ENCODE measurements at places on chromosomes 12 and 14. TPM values are rescaled to one million over a fixed set of nuclear protein-coding genes. Genes with fewer than 3 reads are reported as not detected.

- peaks cover 41% of the 10 kb centered on the region for H3K27me3 ChIP-seq
- no peak overlapping the region for H3K27ac ChIP-seq
- H3K4me3 ChIP-seq, result no peak overlapping the region
Measured at GRCh38 chr14:104151566-104152245, 13.3 kb downstream of the KIF26A start.

GRCh38 chr12:107668320-107669098 is 17.1 kb upstream of the PWP1 start:
- H3K27ac ChIP-seq, result no peak overlapping the region
- H3K36me3 ChIP-seq, result no peaks in the 10 kb centered on the region
- peaks cover 11% of the 10 kb centered on the region for H3K4me1 ChIP-seq
- peaks cover 1% of the 10 kb centered on the region for H3K27me3 ChIP-seq

DNA sequence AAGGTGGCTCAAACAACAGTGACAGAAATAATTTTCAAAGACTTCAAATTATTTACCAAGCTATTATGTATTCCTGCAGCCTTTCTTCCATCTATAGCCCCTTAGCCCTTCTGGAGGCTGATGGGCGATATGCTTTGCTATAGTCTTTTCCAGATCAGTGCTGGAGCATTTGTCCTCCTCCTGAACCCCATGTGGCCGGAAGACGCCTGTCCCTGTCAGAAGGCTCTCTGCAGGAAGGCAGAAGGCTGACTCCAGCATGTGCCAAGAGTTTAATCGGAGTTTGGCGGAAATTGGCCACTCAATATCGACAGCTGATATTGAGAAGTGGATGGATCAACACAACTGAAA is 49.3 kb upstream of the MAX start:
- H3K4me1 ChIP-seq, result no peaks in the 10 kb centered on the region
- peaks cover 2% of the 10 kb centered on the region for H3K27me3 ChIP-seq
- no peak overlapping the region for H3K4me3 ChIP-seq
- no peaks in the 10 kb centered on the region for H3K36me3 ChIP-seq
- H3K27ac ChIP-seq, result no peak overlapping the region

DNA sequence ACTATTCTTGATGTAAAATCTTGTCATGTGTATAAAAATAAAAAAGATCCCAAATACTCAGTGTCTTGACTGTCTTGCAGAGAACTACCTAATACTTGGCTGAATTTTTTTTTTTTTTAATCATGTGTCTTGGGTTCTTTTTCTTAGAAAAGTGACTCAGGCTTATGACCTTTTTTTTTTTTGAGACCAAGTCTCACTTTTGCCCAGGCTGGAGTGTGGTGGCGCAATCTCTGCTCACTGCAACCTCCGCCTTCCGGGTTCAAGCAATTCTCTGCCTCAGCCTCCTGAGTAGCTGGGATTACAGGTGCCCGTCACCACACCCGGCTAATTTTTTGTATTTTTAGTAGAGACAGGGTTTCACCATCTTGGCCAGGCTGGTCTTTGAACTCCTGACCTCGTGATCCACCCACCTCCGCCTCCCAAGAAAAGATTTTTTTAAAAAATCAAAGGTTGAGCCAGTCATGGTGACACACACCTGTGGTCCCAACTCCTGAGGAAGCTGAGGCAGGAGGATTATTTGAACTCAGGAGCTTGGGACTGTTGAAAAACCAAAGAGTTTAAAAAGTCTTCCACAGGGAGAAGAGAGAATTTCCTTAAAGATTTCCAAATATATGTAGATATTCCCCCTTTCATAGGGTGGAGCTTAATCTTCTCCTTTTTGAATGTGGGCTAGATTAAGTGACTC is 17.7 kb upstream of the TDG start:
- peaks cover 76% of the 10 kb centered on the region for H3K36me3 ChIP-seq
- no peaks in the 10 kb centered on the region for H3K27me3 ChIP-seq
- H3K27ac ChIP-seq, result no peak overlapping the region
- DNase-seq, result no peak
- no peaks in the 10 kb centered on the region for H3K4me1 ChIP-seq

DNA sequence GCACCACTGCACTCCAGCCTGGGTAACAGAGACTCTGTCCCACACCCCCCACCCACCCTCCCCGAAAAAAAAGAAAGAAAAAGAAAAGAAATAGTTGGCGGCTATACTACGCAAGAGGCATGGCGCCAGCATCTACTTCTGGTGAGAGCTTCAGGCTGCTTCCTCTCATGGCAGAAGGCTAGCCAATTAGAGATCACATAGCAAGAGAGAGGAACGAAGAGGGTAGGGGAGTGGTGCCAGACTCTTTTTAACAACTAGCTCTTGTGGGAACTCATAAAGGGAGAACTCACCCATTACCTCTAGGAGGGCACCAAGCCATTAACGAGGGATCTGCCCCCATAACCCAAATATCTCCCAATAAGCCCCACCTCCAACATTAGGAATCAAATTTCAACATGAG is 6.2 kb downstream of the DENND5B start:
- no peak overlapping the region for H3K27ac ChIP-seq
- H3K4me1 ChIP-seq, result peaks cover 37% of the 10 kb centered on the region
- H3K36me3 ChIP-seq, result no peaks in the 10 kb centered on the region

CYP46A1 gene
- not detected for polyA plus RNA-seq

DNA sequence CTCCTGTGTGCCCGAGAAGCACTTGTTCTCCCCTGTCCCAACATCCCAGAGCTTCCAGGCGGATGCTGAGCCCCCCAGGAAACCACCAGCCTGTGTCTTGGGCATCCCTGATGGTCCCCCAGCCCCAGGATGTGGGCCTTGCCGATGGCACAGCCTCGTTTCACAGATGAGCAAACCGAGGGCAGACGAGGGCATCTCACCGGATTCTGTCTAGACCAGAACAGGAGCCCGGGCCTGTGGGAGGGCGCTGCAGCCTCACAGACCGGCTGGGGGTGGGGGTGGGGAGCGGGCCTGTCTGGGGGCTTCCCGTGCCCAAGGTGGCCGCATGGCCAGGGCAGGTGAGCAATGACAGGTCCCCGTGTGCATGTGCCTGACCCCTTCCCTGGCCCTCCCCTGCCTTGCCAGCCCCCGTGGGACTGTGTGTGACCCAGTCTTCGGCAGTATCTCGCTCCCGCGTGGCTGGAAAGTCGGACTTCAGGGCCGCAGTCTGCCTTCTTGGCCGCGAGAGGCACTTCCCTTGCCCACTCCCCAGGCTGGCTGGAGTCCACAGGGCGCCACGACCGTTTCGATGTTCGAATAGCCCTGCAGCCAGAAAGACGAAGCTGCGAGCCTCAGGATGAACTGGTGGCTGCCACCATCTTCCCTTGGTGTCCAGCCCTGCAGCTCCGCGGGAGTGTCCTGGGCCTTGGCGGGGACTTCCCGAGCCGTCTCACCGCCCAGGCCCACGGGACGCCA is 8.9 kb downstream of the RFLNA start:
- H3K27ac ChIP-seq, result no peak overlapping the region
- H3K36me3 ChIP-seq, result no peaks in the 10 kb centered on the region
- no peaks in the 10 kb centered on the region for H3K4me1 ChIP-seq
- H3K27me3 ChIP-seq, result 0 out of 2 replicates have a peak, but pooled peaks cover 2% of the 10 kb centered on the region

- H3K4me3 ChIP-seq, result no peak overlapping the region
- H3K4me1 ChIP-seq, result no peaks in the 10 kb centered on the region
- H3K36me3 ChIP-seq, result no peaks in the 10 kb centered on the region
- no peak overlapping the region for H3K27ac ChIP-seq
Measured at GRCh38 chr14:98182393-98183055, 1089.5 kb downstream of the BCL11B start.

PTPN21 gene
- polyA plus RNA-seq, result 2.0 TPM

- no peaks in the 10 kb centered on the region for H3K36me3 ChIP-seq
- H3K4me3 ChIP-seq, result no peak overlapping the region
- no peaks in the 10 kb centered on the region for H3K27me3 ChIP-seq
- peaks cover 16% of the 10 kb centered on the region for H3K4me1 ChIP-seq
- DNase-seq, result no peak
- H3K27ac ChIP-seq, result no peak overlapping the region
Measured at GRCh38 chr12:119369907-119370546, 35.5 kb downstream of the CCDC60 start.

DNA sequence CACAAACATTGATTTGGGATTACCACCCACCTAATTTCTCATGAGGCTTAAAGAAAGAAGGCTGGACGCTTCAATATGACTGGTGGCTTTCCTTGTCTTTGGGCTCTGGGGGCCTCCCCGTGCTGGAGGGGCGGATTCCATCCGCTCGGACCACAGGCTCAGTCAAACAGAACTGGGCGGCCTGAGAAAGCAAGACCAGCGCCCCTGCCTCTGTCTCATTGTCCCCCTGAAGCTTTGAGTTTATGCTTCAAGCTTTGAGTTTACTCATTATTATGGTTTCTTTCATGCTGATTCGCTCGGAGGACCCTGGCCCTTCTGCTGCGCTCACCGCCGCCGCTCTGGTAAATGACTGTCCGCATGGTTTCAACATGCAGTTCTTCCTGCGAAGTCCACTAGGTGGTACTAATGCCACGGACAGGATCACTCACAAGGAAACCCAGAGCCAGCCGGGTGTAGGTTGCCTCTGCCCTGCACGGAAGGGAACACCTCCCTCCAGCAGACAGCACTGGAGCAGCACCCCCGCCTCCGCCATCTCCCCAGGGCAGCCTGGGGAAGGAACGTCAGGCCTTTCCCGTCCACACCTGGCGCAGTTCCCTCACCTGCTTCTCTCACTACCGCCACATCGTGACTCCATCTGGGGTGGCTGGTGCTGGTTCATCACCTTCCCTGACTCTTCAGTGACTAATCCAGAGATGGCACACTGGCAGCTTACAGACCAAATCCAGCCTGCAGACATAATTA is 13.2 kb upstream of the TIGAR start:
- peaks cover 39% of the 10 kb centered on the region for H3K27me3 ChIP-seq
- no peak overlapping the region for H3K27ac ChIP-seq
- peak; percentile 79 for DNase-seq
- H3K4me1 ChIP-seq, result peaks cover 34% of the 10 kb centered on the region
- no peaks in the 10 kb centered on the region for H3K36me3 ChIP-seq
- H3K4me3 ChIP-seq, result peak overlapping the region; percentile 25

DNA sequence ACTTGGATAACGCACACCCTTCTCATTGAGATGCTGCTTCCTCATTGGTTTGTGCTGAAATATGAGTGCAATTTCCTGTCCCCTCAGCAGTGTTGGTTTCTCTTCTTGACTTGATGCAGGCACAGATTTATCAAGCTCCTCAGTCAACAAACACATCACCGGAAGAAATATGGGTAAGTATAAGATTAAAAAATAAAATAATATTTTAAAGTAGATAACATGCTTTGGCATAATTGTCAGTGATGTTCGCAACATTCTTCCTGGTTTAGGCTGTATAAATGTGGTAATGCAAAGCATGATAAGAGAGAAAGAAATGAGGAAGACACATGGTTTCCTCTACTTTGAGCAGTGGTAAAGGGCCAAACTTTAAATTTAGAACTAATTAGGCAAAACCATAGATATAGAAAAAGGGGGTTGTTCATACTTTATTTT is at the start of gene GPR65:
Gene GPR65 (plus strand): TSS at position 86 of the 432 bp plus-strand sequence. CDS start 5,713 bp downstream, outside the sequence.
- no peaks in the 10 kb centered on the region for H3K27me3 ChIP-seq
- DNase-seq, result no peak
- peaks cover under 1% of the 10 kb centered on the region for H3K4me1 ChIP-seq
- no peak within 1 kb of the TSS for H3K27ac ChIP-seq
- no peak within 1 kb of the TSS for H3K4me3 ChIP-seq
- H3K36me3 ChIP-seq, result no peaks in the 10 kb centered on the region

DNA sequence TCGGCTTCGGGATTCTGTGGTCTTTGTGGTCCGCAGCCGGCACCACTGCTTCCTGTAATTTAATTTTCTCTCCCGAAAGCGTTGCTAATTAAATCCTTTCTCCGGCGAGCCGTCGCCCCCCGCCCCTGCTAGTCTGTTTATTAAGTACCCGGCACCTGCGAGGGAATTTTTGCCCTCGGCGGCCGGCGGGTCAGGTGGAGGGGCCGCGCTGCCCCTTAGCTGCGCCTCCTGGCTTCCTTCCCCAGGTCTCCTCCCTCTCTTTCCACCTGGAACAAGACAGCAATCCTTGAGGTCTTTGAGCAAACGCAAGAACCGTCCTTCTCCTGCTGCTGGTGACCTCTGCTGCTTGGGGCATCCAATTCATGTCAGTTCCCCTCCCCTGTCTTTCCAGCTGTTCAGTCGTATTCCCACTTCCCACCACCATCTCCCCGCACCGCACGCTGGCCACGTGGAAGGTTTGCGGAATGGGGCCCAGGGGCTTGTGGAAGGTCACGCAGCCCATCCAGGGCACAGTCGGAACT is 16.2 kb downstream of the ZDHHC22 start:
- H3K4me1 ChIP-seq, result peaks cover 31% of the 10 kb centered on the region
- H3K4me3 ChIP-seq, result peak overlapping the region; percentile 66
- DNase-seq, result no peak
- no peaks in the 10 kb centered on the region for H3K36me3 ChIP-seq
- H3K27ac ChIP-seq, result no peak overlapping the region

HHIPL1 gene
- polyA plus RNA-seq, result 0.01 TPM

DNA sequence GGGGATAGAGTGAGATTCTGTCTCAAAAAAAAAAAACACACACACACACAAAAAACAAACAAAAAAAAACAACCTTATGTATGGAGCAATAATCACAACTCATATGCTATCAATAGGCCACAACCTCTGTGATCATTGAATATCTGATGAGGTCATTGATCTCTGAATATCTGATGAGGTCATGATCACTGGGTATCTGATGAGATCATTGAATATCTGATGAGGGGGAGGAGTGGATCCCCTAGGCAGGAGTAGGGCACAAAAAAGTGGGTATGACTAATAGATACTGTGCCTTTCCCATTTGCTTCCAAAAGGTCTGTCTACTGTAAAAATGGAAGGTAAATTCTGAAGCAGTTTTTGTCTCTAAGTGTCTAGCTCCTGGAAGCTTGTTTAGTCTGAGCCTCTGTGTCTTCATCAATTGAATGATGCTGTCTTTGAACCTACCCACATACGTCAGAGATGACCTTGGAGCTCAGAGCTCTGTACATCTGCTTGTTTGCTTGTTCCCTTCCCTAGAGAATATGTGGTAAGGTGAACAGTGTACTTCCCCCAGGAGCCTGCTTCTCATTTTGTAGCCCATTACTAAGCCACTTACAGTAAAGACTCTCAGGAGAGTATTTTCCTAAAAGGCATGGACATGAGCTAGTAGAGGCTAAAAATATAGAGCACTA is 13.6 kb downstream of the PAH start:
- no peaks in the 10 kb centered on the region for H3K27me3 ChIP-seq
- H3K4me3 ChIP-seq, result no peak overlapping the region
- peak; percentile 92 for DNase-seq
- H3K27ac ChIP-seq, result peak overlapping the region; percentile 96
- H3K36me3 ChIP-seq, result peaks cover 7% of the 10 kb centered on the region

TMEM121 gene
- polyA plus RNA-seq, result 6.6 TPM

- no peak for DNase-seq
- H3K4me3 ChIP-seq, result no peak overlapping the region
Measured at GRCh38 chr14:65387628-65388027, 24.9 kb upstream of the FUT8 start.

All from HepG2 (cell line).